ENCODE measurements at places on chromosomes 5 and 9.

DNA sequence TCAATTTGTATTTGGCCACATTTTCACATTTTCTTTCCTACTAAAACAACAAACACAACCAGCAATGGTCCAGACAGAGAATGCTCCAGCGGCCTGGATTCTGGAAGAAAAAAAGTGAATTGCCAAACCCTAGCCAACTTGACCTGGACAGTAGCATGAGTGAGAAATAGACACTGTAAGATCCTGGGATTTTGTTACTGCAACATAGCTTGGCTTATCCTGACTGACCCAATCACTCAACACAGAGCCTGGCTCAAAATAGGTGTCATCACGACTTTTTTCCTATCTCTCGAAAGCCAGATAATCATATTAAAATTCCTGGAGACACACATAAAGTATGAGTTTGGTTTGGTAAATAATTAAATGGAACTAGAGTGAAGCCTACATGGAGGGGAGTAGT lies 25.4 kb upstream of the MVB12B start:
- no peak for DNase-seq

DNA sequence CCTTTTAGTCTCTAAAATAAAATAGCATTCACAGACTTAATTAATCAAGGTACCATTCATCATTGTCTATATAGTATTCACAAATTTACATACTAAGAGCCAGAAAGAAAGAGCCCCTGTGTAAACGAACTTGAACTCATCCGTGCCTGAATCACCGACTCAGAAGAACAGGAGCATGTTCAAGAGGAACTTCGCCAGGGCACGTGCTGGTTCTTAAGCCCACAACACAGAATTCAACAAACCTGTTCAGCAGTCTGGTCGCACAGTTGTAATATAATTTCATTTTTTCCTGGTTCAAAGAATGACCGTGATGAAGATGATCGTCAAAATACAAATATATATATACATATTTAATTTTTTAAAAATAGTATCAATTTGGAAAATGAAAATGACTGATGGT lies 141.9 kb downstream of the CETN3 start:
- no peak for DNase-seq

GRCh38 chr9:87596862-87597261 lies 99.2 kb downstream of the DAPK1 start:
- DNase-seq = no peak

DNA sequence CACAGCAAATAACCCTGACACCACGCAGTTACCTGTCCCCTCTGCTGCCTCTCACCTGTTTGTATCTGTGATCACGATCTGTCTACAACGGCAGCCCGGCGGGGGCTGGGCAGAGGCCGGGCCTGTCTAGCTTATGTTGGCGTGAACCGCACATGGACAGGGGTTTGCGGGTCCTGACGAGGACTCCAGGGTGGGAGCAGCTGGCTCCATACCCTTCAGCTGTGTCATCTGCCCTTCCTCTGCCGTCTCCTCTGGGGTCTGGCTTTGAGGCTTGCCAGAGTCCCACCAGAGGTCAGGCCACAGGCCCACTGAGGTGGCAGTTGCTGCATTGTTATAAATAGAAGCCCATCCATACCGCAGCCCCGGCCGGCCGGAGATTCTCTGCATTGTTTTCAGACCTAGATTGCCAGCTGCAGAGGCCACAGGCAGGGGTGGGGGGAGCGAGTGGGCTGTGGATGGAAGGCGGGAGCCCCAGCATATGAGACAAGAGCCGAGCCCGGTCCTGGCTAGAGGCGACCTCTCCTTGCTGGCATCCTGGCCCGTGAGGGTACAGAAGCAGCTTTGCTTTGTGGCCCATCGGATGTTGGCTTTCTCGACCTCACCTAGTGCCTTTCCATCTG lies 37.8 kb downstream of the FAM78A start:
- DNase-seq = no peak

Measured in fibroblast of the conjunctiva (primary cell).